Neural progenitor cell (in vitro differentiated cells): ENCODE measurements at places on chromosomes 11 and 22. TPM values are rescaled to one million over a fixed set of nuclear protein-coding genes. Genes with fewer than 3 reads are reported as not detected.

DNA sequence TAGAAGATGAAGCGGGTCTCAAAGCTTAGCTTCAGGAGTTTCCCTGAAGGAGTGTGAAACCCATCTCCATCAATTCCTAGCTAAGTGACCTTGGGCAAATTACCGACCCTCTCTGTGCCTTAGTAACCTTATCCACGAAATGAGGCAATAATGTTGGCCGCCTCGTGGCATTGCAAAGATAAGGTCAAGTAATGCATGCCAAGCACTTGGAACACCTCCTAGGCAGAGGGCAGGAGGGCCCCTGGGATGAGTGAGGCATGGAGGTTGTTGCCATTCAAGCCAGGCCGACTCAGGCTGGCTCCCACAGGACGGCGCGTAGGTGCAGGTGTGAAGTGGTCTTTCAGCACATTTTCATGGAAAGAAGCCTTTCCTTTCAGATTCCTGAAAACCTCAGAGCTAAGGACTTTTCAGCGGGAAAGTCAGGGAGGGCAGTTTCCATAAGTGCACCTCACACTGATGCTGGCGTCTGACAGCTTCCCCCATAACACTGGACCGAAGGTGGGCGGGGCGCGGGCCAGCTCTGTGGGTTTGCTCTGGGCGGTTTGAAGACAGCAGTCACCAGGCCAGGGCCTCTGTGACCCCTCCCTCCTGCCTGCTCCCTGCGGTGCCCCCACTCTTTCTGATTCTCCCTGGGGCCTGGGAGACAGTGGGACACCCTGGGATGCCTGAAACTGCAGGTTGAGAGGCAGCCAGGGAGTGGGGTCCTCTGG, 25.2 kb downstream of the RPS6KA4 start:
- no peaks in the 10 kb centered on the region for H3K27me3 ChIP-seq
- peaks cover 4% of the 10 kb centered on the region for H3K4me1 ChIP-seq
- no peak for DNase-seq
- H3K27ac ChIP-seq = no peak overlapping the region
- H3K4me3 ChIP-seq = no peak overlapping the region

DNA sequence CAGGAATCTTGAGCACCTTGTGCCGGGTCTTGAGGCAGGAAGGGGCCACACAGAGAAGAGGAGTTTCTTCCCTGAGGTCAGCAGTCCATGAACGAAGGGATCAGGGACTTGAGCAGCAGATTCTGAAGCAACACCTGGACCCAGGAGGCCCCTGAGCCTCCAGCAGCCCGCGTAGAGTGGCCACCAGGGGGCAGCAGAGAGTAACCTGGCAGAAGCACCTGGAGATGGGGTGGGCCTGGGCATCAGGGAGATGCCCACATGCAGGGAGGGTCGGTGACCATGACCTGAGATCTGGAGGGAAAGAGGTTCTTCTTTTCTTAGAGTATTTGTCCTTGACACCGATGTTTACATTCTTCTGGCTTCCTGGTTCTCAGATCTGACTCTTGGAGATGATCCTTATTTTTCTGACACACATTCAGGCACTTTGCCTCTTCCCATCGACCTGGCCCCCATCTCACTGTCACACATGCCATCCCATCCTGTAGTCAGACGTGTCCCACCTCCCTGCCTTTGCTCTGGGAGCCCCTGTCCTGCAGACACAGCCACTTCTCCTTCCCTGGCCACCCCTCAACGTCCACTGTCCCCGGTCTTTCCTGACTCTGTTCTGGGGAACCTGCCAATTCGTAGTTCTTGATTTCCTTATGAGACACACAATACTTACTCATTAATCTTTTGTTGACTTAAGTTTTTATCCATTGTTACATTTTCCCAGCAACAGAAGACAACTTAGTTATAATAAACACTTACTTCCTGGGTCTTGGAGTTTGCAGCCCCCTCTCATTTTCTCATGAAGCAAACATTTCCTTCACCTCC, 66.5 kb downstream of the GGTLC2 start:
- H3K27me3 ChIP-seq = peaks cover 98% of the 10 kb centered on the region
- no peak overlapping the region for H3K4me3 ChIP-seq
- H3K4me1 ChIP-seq = no peaks in the 10 kb centered on the region
- no peaks in the 10 kb centered on the region for H3K36me3 ChIP-seq
- peak; percentile 61 for DNase-seq

- DNase-seq = no peak
- no peak overlapping the region for H3K4me3 ChIP-seq
- H3K27me3 ChIP-seq = no peaks in the 10 kb centered on the region
- H3K36me3 ChIP-seq = peaks cover 5% of the 10 kb centered on the region
Measured at GRCh38 chr22:42834177-42834949, 22.7 kb downstream of the ARFGAP3 start.

- H3K4me3 ChIP-seq = no peak overlapping the region
- no peaks in the 10 kb centered on the region for H3K36me3 ChIP-seq
- H3K27ac ChIP-seq = no peak overlapping the region
Measured at GRCh38 chr22:47328550-47329243, 566.2 kb downstream of the TBC1D22A start.

DNA sequence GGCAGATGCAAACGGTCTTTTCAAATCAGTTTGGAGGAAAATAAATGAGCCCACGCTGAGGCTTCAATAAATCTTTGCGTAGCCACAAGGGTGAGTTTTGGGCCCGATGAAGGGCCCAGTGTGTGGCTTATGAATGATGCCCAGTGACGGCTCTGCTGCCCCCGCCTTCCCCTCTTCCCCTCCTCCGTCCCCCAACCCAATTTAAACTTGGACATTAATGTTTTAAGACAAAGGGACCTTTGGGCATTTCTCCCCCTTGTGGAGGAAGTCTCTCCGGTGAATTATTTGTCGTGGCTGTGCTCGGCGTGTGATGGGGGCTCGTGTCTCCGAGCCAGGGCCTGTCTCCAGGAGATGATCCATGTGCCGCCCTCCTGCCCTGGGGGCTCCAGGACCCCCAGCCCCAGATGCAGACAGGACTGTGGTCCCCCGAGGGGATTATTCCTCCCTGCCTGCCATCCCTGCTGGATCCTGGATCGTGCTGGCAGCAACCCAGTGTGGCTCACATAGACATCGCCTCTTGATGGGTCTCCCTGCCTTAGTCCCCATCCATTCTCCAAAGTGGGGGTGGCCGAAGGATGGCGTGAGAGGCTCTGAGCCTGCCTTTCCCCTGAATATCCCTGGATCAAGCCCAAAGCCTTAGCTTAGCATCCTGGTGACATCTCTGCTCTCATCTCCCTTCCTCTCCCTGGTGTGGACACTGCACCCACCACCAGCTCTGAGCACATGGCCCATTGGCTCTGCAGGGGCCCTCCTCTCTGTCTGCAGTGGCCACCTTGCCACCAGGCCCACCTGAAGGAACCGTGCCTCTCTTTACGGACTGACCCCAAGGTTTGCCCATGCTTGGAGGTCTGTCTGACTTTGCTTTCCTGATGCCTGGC, 56.4 kb downstream of the SMIM38 start:
- H3K27ac ChIP-seq = no peak overlapping the region
- H3K4me1 ChIP-seq = no peaks in the 10 kb centered on the region
- H3K27me3 ChIP-seq = no peaks in the 10 kb centered on the region
- H3K4me3 ChIP-seq = no peak overlapping the region
- DNase-seq = peak; percentile 34
- H3K36me3 ChIP-seq = no peaks in the 10 kb centered on the region

TMEM132A gene
- total RNA-seq = 34.0 and 77.2 TPM in 2 replicates

BUD13 gene
- 31.5 and 33.8 TPM in 2 replicates for total RNA-seq

KRTAP5-9 gene
- total RNA-seq = 0.15 TPM in 1 of 2 replicates, not detected in the other

OR51B2 gene
- 0.40 TPM in 1 of 2 replicates, not detected in the other for total RNA-seq

PRG3 gene
- total RNA-seq = not detected in 2 replicates

VWCE gene
- total RNA-seq = 5.1 and 7.0 TPM in 2 replicates
